Activated naive CD4-positive, alpha-beta T cell treated with anti-CD3 and anti-CD28 coated beads, Interleukin-2, amount 50 U/mL, for 72 hours (primary cell): ENCODE measurements at places on chromosomes 2 and 18.

DNA sequence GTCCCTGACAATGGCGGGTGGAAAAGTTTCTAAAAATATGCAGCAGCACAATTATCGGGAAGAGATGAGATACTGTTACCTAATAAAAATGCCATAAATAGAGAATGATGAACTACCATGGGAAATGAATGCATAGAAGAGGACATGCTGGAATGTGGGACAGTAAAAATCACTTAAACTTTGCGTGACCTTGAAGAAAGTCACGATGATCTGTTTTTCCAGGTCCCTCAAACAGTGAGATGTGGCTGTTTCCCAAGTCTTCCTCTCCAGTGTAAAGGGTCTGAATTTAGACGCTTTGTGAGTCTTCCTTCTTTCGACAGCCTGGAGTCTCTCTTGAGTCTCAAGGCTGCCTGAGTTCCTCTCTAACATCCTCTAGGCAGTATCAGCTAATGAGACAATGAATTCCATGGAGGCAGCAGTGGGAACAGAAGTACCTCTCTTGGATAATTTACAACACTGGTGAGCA, 1.4 kb downstream of the CLUL1 start:
- no peak for DNase-seq

GRCh38 chr2:69585855-69586555, 57.5 kb downstream of the AAK1 start:
- no peak for DNase-seq

DNA sequence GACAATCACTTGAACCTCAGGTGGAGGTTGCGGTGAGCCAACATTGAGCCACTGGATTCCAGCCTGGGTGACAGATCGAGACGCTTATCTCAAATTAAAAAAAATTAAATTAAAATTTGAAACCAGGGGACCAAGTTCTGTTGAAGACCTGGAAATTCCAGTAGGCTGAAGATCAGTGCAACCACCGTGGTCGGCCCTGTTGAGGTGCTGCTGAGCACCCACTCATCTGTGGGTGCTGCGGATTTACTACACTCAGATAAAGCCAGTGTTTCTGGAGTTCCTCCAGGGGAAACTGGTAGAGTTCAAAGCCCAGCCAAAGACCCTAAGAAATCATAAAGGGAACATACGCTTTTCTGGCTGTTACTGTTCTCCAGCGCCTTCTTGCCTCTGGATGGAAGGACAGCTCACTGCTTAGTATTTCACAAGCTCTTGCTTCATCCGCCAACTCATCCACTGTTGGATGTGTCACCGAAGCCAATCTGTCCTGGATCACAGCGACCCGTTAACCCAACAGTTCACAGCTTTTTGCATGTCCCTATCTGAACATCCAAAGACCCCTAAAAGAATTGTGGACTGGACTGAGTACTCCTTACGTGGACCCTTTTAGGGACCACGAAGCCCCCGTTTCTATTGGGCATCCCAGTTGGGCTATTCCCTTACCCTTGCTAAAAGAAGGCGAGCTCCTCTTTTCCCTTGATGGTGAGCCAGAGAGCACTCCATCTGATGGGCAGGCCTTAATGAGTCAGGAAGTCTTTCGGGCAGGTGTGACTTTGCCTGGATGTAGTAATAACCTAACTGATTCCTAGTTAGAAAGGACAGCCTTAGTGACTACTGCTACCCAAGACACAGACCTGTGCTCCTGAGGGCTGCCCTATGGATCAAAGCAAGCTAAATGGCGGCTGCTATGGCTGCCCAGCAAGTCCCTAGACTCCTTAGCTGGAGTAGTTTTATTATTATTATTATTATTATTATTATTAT, 6.0 kb upstream of the ALPP start:
- peak; percentile 20 for DNase-seq

- no peak for DNase-seq
These were observed 79.2 kb downstream of the LAMA1 start for GRCh38 chr18:7038330-7038851.

DNA sequence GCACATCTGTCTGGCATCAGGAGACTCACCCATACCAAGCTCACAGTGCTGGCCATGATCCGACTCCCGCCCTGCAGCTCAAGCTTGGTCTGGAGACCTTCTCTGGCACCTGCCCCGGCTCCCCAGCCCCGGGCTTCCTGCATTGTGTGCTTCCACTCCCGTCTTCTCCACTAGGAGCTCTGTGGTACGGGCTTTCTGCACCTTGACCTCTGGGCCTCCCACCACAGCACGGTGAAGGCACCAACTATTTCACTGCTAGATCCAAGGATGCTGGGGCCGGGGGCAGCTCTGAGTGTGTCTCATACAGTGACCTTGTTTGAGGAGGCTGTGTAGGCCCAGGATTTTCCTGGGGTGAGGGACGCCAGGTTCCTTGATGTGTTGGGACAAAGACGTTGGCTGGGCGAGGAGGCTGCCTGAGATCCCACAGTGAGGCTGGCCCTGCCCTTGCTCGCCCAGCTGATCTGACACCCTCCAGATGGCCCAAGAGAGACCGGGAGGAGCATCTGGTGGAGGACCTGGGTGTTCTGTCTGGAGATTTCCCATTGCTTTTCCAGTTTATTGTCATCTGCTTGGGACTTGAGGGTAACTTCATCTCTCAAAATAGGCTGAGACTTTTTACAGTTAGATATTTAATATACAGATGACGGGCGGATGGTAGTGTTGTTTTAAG, 64.0 kb downstream of the HPCAL1 start:
- DNase-seq, result no peak

DNA sequence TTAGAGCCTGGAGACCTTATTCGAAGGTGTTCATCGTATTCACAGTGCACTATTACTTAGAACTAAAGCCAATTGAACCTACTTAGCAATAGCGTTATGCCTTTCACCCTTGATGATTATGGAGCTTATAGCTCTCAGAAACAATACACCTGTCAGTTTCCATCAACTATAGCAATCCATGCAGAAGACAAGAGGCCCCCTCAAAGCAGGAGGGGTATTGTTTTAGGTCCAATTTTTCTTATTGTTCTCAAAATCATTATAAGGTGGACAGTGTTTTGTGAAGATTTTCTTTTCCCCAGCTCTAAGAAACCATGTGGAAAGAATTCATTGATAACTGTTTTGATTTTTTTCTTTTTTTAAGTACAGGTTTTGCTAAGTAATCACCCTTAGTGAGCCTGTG, 135.5 kb downstream of the MEIS1 start:
- no peak for DNase-seq

DNA sequence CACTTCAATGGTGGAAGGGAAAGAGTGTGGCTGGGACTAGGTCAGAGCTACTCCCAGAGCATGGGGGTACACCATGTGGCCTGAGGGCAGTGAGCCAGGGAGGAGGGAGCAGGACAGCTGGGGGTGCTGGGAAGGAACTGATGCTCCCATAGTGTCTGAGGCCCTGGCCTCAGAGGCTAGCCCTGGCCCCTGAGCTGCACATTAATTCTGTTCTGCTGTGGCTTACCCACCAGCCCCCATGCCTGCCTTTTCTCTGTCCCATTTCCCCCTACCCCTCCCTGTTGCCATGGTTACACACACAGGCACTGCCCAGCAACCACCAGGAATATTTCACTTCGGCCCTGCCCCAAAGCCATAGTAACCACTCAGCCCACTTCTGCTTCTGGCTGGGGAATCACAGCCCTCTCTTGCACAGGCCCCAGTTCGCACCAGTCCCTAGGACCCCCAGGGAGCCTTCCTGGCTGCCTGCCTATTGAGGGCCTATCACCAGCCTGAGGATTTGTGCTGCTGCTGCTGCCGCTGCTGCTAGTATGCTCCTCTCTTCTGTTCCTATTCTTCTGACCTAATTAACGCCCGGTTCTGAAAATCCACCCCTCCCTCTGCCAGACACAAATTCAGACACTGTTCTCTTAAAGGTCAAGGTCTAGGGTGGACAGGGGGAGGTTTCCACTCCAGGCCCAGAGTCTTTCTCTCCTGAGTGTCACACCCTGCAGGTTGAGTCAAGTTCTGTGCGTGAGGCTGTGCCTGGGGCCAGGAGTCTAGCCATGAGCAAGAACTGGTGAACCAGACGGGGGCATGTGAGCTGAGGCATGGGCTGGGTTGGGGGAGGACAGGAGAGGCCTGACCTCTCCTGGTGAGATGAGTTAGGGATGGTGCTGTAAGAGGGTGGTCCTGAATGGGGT, 87.1 kb upstream of the MCFD2 start:
- DNase-seq, result no peak

DNA sequence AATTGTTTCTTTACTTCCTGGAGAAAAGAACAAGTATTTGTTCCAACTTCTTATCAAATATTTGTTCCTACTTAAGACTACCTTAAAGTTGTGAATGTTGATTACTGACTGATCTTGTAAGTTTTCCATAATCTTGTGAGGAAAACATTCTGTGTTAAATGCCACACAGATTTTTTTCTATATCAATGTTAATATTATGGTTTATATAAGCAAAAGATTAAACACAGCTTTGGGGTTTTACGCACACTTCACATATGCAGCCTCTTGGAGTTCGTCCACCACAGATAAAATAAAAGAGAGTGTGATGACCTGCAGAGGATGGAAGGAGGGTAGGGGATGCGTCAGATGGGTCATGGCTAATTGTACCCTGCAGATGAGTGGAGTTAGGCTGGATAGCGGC, 780.0 kb upstream of the SALL3 start:
- no peak for DNase-seq

GRCh38 chr18:666177-666576, 8.7 kb downstream of the TYMS start:
- no peak for DNase-seq

GRCh38 chr18:32761231-32761630, 11.6 kb downstream of the KLHL14 start:
- DNase-seq, result no peak

DNA sequence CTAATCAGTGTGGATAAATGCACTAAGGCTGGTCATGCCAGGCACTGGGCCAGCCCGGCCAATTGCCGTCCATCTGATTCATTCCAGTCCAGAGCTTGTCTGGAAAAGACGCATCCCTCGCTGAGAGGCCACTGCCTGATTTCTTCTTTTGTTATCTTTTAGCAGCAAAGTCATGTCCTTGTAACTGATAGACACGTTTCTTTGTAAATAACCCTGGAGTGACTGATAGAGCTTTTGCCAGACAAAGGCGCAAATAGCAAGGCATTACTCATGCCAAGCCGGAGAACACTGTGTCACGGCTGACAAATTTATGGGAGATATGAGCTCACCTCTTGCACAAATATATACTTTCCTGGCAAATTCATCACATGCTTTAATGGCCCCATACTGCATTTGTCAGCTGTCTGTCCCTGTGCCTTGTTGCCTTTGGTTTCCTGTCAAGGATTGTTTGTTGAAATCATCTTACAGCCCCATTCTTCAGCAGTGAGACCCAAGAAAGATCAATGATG, 164.4 kb downstream of the ETAA1 start:
- DNase-seq, result no peak

- peak; percentile 58 for DNase-seq
These were observed at the start of gene KCNK3 for GRCh38 chr2:26692279-26692896. KCNK3 (plus strand) TSS chr2:26692722; CDS start chr2:26692876, 154 bp downstream.

DNA sequence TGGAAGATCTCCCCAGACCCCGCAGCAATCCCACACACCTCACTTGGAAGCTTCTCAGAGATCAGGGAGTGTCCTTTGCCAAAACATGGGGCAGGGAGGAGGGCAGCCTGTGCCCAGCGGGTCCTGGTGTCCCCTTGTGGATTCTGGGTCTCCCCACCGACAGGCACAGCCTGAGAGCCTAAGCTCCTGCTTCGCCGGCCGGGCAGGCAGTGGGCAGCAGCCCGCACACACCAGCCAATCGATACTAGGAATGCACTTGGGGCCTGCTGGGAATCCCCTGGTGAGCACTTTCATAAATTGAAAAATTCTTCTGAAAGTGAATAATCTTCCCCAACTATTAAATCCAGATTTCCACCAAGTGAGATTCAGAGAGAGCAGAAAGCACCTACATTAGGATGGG, 246.0 kb downstream of the ATAD2B start:
- no peak for DNase-seq

GRCh38 chr2:229154381-229154780, 116.7 kb downstream of the PID1 start:
- no peak for DNase-seq

DNA sequence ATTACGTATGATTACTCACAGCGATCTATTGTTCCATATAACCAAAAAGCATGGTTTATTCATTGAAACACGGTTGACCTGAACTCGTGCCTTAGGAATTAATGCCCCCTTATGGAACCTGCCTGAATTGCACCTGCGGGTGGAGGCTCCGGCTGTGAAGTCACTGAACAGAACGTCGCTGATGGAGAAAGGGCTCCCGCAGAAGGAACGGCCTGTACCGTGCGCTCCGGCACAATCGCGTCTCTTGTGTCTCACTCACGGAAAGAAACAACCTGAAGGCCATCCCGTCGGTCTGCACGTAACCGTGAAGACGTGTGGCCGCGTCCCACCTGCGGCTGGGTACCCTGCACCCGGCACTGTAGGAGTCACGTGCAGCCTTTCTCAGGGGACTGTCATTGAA, 133.1 kb downstream of the NFATC1 start:
- peak; percentile 86 for DNase-seq

GRCh38 chr2:110216199-110216598, 3.9 kb upstream of the MTLN start:
- no peak for DNase-seq
